HL-60 (cell line): ENCODE measurements at places on chromosomes 7 and 10.

DNA sequence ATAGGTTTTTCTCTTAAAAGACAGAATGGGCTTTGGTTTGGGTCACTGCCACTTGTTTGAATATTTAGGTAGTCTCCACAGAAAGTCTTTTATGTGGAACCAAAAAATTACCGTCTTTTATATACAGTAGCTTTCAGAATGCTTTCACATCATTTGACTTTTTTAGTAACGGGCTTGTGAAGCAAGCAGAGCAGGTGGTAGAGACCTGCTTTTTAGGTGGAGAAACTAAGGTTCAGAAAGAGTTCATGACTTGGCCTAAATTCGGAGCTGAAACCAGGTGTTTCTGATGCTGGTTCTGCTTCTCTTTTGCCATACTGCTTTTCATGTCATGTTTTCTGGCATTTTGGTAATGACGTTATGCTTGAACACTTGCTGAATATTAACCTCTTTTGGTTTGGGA, 36.3 kb downstream of the GARS1 start:
- no peak for DNase-seq

GRCh38 chr10:108086502-108086901, 922.0 kb upstream of the SORCS1 start:
- no peak for DNase-seq

DNA sequence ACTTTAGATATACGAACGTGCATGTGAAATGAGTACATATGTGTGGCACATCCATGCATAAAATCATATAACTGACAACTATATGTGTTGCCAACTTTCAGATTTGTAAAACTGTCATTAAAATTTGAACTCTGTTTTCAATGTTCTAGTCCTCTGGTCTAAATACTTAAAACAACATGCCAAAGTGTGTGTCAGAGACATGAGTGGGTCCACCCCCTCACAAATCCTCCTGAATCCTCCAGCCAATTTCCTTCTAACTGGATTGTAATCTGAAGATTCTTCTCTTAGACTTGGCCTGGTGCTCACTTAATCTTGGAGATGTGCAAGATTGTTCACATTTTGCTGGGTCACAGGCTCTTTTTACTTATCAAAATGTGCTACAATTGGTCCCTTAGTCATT, 184.1 kb downstream of the RELN start:
- DNase-seq, result no peak

- no peak for DNase-seq
Measured at GRCh38 chr10:79295563-79295962, 51.7 kb upstream of the PPIF start.

DNA sequence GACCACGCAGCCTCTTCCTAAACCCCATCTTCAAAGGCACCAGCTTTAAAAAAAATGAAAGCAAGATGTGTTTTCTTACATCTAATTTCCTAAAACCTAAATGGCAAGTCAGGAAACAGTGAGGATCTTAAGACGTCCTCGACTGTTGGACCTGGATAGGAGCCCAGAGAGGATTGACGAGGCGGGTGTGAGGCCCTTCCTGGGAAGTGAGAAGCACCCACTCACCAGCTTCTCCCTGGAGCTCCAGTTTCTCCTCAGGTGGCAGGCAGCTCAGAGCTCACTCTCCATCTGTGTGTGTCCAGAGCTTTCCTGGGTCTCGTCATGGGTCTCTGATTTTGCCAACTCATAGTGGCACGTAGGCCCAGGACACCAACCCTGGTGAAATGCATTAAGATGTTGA, 614.0 kb upstream of the AUTS2 start:
- no peak for DNase-seq

GRCh38 chr10:119742947-119743648, 17.2 kb downstream of the INPP5F start:
- peak; percentile 20 for DNase-seq

- DNase-seq, result peak; percentile 17
Measured at GRCh38 chr10:32190890-32191491, 134.8 kb upstream of the KIF5B start.
